ENCODE measurements at places on chromosomes 3 and 15. TPM values are rescaled to one million over a fixed set of nuclear protein-coding genes. Genes with fewer than 3 reads are reported as not detected.

DPPA4 gene
- total RNA-seq, result not detected

KBTBD13 gene
- not detected for total RNA-seq

LMAN1L gene
- 0.37 TPM for total RNA-seq

BCL2A1 gene
- total RNA-seq, result 34.6 TPM

GOLGA6L7 gene
- not detected for total RNA-seq

SLC2A2 gene
- not detected for total RNA-seq

PLCL2 gene
- total RNA-seq, result 58.0 TPM

CPLX3 gene
- total RNA-seq, result 0.17 TPM

TLR9 gene
- 2.0 TPM for total RNA-seq

SCAANT1 gene
- not detected for total RNA-seq

RTP3 gene
- not detected for total RNA-seq

CATSPER2 gene
- total RNA-seq, result 2.2 TPM

CHRM5 gene
- not detected for total RNA-seq

ZDHHC23 gene
- 3.4 TPM for total RNA-seq

FOXL2 gene
- total RNA-seq, result not detected

TPRG1 gene
- 42.4 TPM for total RNA-seq

SAMD7 gene
- not detected for total RNA-seq

TNK2 gene
- 166 TPM for total RNA-seq

COL7A1 gene
- 1.6 TPM for total RNA-seq

GYG1 gene
- total RNA-seq, result 48.6 TPM

PCLAF gene
- 110 TPM for total RNA-seq
